Heart left ventricle (tissue), 16 donors: ENCODE measurements at places on chromosomes 6 and 20.

DNA sequence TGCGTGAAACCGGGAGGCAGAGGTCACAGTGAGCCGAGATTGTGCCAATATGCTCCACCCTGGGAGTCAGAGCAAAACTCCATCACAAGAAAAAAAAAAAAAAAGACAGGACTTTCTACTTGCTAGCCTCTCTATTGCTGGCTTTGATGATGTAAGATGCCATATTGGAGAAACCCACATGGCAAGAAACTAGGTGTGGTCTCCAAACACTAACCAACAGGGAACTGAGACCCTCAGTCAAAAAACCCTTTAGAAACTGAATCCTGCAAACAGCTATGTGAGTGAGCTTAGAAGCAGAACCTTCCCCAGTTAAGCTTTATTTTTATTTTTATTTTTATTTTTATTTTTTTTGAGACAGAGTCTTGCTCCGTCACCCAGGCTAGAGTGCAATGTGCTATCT is 18.4 kb upstream of the ZBTB22 start:
- H3K4me3 ChIP-seq = no peak overlapping the region
- H3K4me1 ChIP-seq = no peaks in the 10 kb centered on the region
- H3K36me3 ChIP-seq = no peaks in the 10 kb centered on the region
- no peaks in the 10 kb centered on the region for H3K27me3 ChIP-seq
- H3K27ac ChIP-seq = no peak overlapping the region

GRCh38 chr6:9485992-9486391 is 928.9 kb downstream of the TFAP2A start:
- no peak overlapping the region for H3K4me3 ChIP-seq
- H3K4me1 ChIP-seq = no peaks in the 10 kb centered on the region
- no peak overlapping the region for H3K27ac ChIP-seq
- H3K36me3 ChIP-seq = no peaks in the 10 kb centered on the region

- no peak overlapping the region for H3K4me3 ChIP-seq
- no peak overlapping the region for H3K27ac ChIP-seq
- DNase-seq = no peak
- no peaks in the 10 kb centered on the region for H3K4me1 ChIP-seq
Observed at GRCh38 chr20:48012401-48012974, 227.2 kb upstream of the SULF2 start.

DNA sequence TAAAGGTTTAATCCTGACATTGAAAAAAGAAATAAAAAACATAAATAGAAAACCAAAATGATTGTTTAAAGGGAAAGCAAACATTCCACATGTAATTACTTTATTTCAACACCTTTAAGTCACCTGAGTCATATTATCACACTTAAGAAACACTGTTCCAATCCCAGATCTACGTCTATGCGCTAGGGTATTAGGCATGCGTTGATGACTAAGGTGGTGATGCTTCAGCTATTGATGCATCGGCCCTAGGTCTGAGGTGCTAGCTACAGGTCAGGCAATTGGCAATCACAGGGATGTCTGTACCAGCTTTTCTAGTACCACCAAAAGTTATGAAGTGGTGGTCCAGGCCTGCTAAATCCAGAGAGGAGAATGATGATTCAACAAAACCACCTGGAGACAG is 97.7 kb upstream of the BCLAF1 start:
- no peak overlapping the region for H3K27ac ChIP-seq
- no peaks in the 10 kb centered on the region for H3K4me1 ChIP-seq
- H3K4me3 ChIP-seq = no peak overlapping the region
- H3K27me3 ChIP-seq = no peaks in the 10 kb centered on the region
- DNase-seq = no peak
- H3K36me3 ChIP-seq = no peaks in the 10 kb centered on the region

GRCh38 chr6:87663434-87663833 is 38.6 kb downstream of the AKIRIN2 start:
- no peak for DNase-seq
- no peaks in the 10 kb centered on the region for H3K27me3 ChIP-seq
- H3K4me3 ChIP-seq = no peak overlapping the region
- H3K4me1 ChIP-seq = peaks cover 9% of the 10 kb centered on the region

GRCh38 chr6:104591573-104592334 is 268.0 kb downstream of the HACE1 start:
- H3K27me3 ChIP-seq = no peaks in the 10 kb centered on the region
- no peaks in the 10 kb centered on the region for H3K36me3 ChIP-seq

DNA sequence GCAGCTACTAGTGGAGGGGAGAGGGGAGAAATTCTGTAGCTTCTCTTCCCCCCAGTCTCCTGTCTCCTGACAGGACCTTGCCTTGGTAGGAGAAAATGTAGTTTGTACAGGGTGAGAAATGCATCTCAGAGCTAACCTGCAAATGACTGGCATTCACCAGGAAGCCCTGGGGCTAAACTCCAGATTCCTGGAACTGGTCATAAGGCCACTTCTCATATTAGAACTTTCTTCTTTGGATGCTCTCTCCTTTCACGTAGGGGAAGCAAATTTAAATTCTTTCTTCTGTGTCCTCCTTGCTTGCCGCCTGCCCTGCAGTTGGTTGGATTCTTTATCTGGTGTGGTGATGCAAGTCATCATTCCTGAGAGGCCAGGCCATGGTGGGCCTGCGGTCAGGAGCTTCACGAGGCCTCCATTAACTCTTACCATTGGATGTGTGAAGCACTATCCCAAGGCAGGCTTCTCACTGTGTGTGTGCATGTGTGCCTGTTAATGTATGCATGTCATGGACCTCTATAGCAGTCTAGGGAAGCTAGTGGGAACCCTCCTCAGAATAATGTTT is 182.0 kb downstream of the PHF3 start:
- H3K4me3 ChIP-seq = no peak overlapping the region
- no peak overlapping the region for H3K27ac ChIP-seq
- DNase-seq = no peak

DNA sequence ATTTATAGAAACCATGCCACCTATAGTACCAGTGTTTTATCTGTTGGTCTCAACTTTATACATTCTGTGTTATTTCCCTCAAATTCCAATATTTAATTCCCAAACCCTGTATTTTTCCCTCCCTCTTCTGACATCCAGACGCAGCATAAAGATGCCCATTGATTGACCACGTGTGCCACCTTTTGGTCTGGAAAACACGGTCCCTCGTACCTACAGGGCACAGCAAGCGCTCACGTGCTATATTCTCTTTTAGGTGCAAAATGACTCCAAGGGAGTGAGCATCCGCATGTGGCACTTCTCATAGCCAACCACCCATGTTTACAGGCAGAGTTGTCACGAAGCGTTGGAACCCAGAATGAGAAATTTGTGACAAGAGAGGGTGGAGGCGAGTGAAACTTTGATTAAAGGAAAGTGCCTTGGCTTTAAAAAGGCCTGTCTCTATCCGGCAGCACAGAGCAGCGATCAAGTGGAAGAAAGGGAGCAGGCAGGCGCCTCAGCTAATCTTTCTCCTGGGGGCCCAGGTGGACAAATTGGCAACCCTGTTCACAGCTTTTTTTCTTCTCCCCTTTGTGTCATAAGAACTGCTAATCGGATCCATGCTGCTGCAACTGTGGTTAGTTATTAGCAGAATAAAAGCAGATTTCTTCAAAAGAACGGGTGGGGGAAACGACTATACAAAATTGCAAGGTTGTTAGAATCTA is 225.9 kb downstream of the TMEM242 start:
- peaks cover 20% of the 10 kb centered on the region for H3K4me1 ChIP-seq
- no peaks in the 10 kb centered on the region for H3K36me3 ChIP-seq
- H3K4me3 ChIP-seq = no peak overlapping the region
- no peaks in the 10 kb centered on the region for H3K27me3 ChIP-seq

DNA sequence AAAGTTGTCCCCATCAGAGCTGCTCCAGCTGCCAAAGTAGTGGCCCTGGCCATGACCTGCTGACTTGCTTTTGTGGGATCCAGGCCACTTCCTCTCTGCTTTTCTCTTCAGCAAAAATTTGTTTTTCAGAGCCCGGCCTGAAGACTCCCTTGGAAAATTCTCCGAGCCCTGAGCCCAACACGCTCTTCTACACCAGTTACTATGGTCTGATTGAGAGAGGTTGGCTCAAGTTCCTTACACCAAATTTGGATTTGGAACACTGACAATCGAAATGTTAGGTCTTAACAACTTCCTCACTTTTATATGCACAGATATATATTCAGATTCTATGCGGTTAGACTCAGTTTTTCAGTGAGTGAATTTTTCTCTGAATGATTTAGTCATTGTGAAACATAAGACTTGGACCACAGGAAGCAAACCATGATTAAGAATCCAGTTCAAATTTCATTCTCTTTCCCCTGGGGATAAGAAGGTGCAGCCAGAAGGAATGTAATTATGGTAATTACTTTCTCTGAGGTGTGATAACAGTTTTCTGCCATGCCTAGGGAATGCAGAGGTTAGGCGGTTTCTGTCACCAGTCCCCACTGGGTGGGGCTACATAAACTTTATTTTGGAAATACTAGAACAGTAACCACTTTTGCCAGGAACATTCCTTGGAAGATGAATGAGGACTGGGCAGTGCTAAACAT is 365.2 kb downstream of the SYNE1 start:
- no peak overlapping the region for H3K4me3 ChIP-seq
- peak; percentile 57 for DNase-seq

GRCh38 chr6:43939281-43940070 is 169.5 kb downstream of the VEGFA start:
- H3K27ac ChIP-seq = no peak overlapping the region
- DNase-seq = no peak
- H3K27me3 ChIP-seq = no peaks in the 10 kb centered on the region
- H3K4me3 ChIP-seq = no peak overlapping the region
- H3K36me3 ChIP-seq = no peaks in the 10 kb centered on the region

DNA sequence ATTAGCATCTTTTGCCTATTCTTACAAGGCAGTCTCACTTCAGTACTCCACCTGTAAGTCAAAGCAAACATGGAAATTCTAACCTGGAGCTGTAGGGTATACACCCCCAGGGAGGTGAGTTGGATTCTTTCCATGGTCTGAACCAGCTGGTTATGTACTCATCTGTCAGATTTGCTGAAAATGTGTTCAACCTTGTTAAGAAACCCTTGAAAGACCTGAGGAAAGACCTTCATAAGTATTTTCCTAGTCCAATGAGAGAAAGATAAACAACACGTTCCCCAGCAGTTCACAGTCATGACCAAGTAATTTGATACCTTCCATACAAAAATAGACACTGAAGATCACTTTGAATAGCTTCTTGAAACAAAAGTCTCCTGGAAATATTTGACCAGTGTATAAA is 42.5 kb downstream of the ID4 start:
- no peak overlapping the region for H3K27ac ChIP-seq
- no peaks in the 10 kb centered on the region for H3K36me3 ChIP-seq
- no peak for DNase-seq
- no peaks in the 10 kb centered on the region for H3K27me3 ChIP-seq

- no peaks in the 10 kb centered on the region for H3K36me3 ChIP-seq
- H3K4me1 ChIP-seq = no peaks in the 10 kb centered on the region
- DNase-seq = no peak
- H3K4me3 ChIP-seq = no peak overlapping the region
Observed at GRCh38 chr6:137571854-137572253, 77.7 kb upstream of the OLIG3 start.

DNA sequence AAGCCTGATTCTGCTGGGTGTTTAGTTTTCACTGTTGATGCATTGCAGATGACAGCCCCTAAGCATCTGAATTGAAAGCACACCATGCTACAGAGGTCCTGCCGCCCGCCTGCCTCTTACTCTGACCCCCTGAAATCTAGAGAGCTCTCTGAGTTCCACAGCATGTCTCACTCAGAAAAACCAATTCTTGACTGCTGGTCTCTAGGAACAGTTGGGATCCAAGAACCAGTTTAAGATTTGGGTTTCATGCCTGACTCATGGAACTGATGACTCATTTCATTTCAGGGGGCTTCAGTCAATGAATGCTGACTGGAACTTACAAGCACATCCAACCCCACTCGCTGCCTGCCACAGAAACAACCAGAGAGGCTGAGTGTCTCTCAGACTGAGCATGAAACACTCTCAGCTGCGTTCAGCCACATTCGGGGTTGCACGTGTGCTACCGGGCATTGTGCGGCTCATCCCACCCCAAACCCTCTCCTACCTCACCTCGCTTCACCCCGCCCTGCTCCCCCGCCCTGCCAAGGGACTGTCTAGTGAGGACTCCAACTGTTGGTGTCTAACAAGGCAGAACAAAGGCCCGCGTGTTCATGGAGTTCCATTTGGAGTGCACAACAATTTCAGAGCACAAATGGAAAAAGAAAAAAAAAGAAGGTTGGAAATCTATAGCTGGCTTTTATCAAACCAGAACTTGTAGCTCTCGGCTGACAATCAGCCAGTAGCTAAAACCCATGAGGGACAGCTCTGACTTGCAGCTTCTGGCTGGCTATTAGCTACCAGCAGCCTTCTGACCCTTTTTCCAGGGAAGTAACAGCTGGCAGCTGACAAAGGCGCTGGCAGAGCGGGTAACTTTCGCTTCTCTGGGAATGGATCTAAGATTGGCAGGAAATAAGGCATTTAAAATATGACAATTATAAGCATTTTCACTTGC is 20.0 kb upstream of the TRAF3IP2 start:
- no peaks in the 10 kb centered on the region for H3K36me3 ChIP-seq
- no peaks in the 10 kb centered on the region for H3K27me3 ChIP-seq
- H3K27ac ChIP-seq = peak overlapping the region; percentile 89
- peak; percentile 53 for DNase-seq
- peak overlapping the region; percentile 7 for H3K4me3 ChIP-seq

- H3K27ac ChIP-seq = no peak overlapping the region
- H3K4me3 ChIP-seq = no peak overlapping the region
- no peak for DNase-seq
- no peaks in the 10 kb centered on the region for H3K4me1 ChIP-seq
Observed at GRCh38 chr6:78598966-78599365, 268.4 kb upstream of the IRAK1BP1 start.

DNA sequence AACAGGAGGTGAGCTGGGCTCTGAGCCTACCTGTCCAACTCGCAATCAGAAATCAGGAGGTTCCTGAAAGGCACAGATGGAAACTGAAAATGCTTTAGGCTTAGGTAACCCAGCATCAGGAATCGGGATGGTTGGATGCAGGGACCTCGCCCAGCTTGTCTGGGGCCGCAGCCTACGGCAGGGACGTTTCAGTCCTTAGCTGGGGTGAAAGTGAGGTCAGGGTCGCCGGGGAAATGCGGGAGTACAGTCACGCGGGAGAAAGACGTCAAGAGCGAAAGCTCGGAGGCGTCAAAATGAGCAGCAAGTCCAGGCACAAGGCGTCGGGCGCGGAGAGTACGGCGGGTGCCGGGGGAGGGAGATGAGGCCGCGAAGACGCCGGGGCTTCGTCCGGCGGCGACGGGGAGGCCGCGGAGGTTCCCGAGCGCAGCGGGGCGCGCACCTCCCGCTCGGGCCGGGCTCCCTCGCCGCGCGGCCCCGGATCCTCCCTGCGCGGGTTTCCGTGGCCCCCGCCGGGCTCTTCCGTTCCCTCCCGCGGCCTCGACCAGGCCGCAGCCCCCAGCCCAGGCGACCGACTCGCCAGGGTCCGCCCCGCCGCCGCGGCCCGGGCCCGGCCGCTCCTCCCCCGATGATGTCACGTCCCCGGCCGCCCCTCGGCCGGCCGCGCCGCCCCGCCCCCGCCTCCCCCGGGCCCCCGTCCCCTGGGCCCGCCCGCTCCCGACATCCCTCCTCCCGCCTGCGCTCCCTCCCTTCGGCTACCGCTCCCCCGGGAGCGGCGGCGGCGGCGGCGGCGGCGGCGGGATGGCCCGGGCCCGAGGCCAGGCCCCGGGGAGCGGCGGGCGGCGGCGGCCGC is at the start of gene EBF4:
Gene EBF4, plus strand, starts transcription at position 745 of the 850 bp plus-strand sequence. CDS start 866 bp downstream, outside the sequence.
- H3K36me3 ChIP-seq = no peaks in the 10 kb centered on the region
- no peaks in the 10 kb centered on the region for H3K4me1 ChIP-seq
- peak; percentile 73 for DNase-seq
- no peaks in the 10 kb centered on the region for H3K27me3 ChIP-seq

GRCh38 chr6:166999884-167000253 is 672 bp downstream of the CEP43 start:
- no peak for DNase-seq
- H3K36me3 ChIP-seq = peaks cover 5% of the 10 kb centered on the region
- H3K27me3 ChIP-seq = no peaks in the 10 kb centered on the region

- no peak overlapping the region for H3K27ac ChIP-seq
- no peak overlapping the region for H3K4me3 ChIP-seq
- no peak for DNase-seq
- H3K27me3 ChIP-seq = no peaks in the 10 kb centered on the region
Observed at GRCh38 chr20:30593572-30593971, 663.9 kb upstream of the DEFB115 start.
